BE2C (cell line): ENCODE measurements at places on chromosomes 5 and 9.

GRCh38 chr9:15182101-15182551, 124.9 kb downstream of the TTC39B start:
- DNase-seq: no peak

DNA sequence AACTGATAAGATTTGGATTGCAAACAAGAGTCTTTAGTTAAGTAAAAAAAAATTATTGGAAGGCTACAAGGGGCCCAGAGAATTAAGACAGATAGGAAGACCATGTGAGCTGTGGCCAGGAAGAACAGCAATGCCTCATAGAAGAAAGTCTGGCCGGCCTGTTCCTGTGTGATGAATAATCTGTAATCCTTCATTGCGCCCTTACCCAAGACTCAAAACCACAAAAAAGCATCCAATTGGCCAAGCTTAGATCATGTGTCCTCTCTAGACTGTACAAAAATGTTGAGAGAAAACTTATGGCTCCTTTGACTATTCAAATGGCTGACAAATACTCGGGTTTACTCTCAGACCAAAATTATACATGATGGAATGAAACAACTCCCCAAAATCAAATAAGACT, 1383.5 kb downstream of the PTPRD start:
- no peak for DNase-seq

- DNase-seq: no peak
These were observed 66.8 kb downstream of the PALM2AKAP2 start for GRCh38 chr9:109846776-109847175.

- DNase-seq: no peak
These were observed 215.3 kb downstream of the PRELID2 start for GRCh38 chr5:145619806-145620310.

GRCh38 chr5:17890501-17890900, 256.2 kb downstream of the TAF11L14 start:
- no peak for DNase-seq

DNA sequence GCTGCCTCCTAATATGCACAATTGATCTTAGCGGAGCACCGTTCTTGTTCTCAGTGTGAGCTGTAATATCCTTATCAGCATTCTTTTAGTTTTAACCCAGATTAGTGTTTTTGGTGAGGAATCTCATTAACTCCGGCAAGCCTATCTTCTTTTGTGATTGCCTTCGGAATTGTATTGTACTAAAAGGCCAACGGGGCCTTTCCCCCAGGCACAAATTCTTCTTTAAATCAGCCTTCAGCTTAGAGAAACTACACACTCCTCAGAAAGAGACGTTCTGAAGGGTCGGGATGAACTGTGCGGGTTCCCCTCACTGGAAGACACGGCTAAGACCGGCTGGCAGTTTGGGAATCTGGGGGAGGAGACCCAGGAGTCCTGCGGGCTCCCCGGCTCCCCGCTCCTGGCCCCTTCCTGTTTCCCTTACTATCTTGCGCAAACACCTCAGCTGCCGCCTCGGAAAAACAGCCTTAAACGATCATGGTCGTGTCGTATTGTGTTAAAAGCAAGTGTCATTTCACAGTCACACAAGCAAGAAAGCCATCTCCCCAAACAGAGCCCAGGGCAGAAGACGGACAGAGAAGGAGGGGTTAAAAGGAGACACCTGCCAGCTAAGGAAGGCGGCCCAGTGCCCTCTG, 353.1 kb upstream of the IRX2 start:
- no peak for DNase-seq

GRCh38 chr9:130368631-130369103, 76.1 kb upstream of the ASS1 start:
- peak; percentile 41 for DNase-seq

GRCh38 chr5:114782869-114783268, 386.8 kb downstream of the TRIM36 start:
- peak; percentile 18 for DNase-seq

DNA sequence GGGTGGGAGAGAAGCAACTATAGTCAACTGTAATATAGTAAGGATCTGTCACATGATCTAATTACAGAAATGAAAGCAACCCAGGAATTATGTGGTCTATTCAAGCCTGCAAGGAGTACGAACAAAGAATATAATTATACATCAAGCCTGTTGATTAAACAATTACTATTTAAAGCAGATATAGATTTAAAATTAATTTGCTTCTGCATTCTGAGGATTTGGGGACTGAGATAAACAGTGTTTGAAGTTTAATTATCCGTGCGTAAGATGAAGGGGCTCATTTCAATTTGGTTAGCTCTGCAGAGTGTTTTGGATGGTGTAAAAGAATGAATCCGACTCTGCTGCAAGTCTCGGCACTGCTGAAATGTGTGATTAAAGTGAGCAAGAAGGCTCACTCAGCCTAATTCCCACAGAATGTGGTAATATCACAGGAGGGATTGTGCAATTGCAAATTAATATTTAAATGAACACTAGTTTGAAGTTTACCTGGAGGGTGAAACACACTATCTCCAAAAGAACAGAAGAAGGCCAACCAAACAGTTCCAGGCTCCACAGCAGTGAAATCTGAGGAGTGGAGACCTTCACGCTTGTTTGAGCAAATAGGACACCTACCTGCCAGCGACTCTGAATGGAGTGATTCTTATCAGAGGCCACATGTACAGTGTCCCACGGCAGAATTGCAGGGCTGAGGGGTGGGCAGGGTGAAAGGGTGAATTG, 420.6 kb upstream of the SLC30A5 start:
- peak; percentile 37 for DNase-seq

- DNase-seq: no peak
These were observed 26.3 kb downstream of the SHLD3 start for GRCh38 chr5:65651144-65651543.

GRCh38 chr5:61612431-61612830, 280.4 kb downstream of the ZSWIM6 start:
- no peak for DNase-seq

DNA sequence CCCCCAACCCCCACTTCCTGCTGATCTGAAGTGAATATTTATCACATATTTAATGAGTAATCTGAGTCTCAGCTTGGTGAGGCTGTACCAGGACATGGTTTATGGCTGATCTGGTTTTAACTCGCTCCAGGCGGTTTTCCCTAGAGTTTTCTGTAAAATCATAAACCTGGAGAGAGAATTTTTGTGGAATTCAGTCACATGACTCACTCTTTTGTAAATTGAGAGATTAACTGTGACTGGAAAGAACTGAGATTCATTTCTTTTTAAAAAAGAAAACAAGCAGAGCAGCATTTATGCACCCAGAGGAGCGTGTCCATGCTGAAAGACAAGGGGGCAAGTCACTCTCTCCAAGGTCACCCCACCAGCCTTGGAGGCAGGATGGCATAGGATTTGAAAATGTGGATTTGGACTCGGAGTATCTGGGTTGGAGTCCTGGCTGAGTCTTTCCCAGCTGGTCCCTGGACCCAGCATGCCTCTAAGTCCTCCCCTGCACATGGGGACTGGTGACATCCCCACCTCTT, 81.8 kb downstream of the ZNF618 start:
- DNase-seq: no peak

- no peak for DNase-seq
These were observed 189.0 kb upstream of the PPP1R26 start for GRCh38 chr9:135290566-135290965.

GRCh38 chr9:129814432-129815223, 9.3 kb downstream of the TOR1A start:
- DNase-seq: no peak

DNA sequence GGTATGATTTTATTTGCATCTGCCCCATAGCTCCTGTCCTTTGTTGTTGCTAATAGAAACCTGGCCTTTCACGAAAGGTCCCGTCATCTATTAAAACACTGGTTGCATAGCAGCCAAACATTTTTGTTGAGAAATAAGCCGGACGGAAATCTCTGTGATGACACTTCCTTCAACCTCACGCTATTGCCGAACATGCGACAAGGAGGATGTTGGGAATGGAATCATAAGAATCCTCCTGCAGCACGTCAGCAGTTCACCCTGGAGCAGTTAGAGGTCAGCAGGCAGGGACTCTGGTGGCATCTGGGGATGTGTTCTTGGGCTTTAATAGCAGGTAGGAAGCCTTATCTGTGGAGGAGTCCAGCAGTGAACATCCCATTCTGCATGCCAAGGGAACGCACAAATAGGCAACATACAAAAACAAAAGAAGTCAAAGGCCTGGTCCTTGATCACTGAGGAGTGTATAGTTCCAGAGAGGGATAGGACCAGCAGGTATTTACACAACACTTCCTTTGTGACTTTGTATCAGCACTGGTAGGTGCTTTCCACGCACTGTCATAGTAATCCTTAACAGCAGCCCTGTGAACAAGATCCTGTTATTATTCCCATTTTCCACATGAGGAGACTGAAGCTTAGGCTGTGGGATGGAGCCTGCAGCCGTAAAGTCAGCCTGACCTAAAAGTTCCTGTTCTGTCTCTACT, 33.4 kb downstream of the ARHGAP26 start:
- DNase-seq: no peak

- no peak for DNase-seq
These were observed 16.8 kb upstream of the RAB14 start for GRCh38 chr9:121218357-121219027.

- DNase-seq: no peak
These were observed 4.4 kb upstream of the SNX2 start for GRCh38 chr5:122770477-122770876.

GRCh38 chr5:157570531-157571200, 4.9 kb downstream of the ADAM19 start:
- DNase-seq: no peak

DNA sequence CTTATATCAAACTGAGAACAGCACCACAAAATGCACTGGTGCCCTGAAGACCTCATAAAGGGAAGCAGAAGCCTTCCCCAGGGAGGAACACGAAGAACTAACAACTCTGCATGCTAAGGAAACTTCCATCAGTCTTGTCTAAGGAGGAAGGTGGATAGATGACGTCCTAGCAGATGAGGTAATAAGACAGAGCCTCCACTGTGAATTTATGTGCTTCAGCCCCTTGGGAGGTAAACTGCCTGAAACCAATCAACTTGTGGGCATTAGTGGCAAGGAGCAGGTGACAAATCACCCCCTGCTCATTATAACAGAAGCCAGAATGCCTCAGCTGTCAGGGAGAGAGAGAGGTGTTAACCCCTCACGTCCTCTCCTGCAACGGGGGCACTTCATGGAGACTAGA, 48.9 kb upstream of the SPIN1 start:
- DNase-seq: no peak

DNA sequence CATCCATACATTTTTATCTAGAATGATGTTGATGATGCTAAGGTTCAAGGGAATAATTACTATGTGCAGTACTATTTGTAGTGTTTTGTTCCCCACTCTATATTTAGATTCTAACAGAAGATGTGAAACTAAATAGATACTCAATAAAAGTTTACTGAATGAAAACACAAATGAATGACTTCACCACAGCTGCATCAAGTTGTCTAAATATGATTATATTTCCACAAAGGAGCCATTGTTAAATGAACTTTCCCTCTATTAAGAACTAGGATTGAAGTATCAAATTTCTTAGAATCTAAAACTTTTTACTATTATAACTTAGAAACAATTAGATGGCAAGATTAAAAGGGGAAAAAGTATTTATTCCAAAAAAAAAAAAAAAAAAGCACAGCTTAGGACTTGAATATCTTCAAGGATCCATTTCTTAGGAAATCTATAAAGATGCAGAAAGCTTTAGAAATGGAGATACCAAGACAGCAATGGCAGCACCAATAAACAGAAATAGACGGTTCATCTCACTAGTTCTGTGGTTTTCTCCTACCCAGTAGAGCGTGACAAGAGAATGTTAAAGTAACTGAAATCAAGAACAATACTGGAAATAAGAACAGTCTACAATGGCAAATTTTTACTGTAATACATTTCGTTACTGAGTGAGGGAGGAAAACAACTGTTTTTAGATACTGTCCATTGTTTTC, 347.6 kb downstream of the EBF1 start:
- no peak for DNase-seq

GRCh38 chr9:68798423-68798822, 93.4 kb downstream of the PIP5K1B start:
- DNase-seq: no peak

- no peak for DNase-seq
These were observed 27.1 kb upstream of the PRR16 start for GRCh38 chr5:120436996-120437395.

GRCh38 chr9:81108821-81109220, 580.5 kb downstream of the TLE1 start:
- no peak for DNase-seq

DNA sequence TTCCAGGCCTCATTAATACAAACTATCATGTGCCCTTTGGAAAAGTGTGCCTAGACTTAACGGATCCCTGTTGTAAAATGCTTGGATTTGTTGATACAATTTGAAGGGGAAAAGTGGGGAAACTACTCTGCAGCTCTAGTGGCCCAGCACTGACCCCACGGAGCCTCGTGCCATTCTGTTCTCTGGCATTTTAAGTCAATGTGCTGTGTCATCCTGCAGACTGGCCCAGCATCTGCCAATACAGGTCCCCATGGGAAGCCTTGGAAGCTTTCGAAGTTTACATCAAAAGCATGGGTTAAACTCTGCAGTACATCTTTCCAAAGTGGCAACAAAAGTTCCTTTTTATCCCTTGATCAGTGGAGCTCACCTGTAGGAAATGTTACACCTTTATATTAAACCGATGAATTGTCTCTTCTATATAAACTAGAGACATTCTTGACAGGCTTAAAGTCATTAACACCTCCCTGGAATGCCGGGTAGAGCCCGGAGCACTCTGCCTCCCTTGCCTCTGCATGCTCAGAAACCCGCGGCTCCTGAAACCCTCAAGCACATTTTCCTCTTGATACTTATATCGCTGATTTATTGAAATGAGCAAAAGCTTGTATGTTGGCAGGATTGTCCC, 596.0 kb upstream of the ADAMTS16 start:
- no peak for DNase-seq

- no peak for DNase-seq
These were observed 52.2 kb downstream of the MTAP start for GRCh38 chr9:21854594-21854993.

DNA sequence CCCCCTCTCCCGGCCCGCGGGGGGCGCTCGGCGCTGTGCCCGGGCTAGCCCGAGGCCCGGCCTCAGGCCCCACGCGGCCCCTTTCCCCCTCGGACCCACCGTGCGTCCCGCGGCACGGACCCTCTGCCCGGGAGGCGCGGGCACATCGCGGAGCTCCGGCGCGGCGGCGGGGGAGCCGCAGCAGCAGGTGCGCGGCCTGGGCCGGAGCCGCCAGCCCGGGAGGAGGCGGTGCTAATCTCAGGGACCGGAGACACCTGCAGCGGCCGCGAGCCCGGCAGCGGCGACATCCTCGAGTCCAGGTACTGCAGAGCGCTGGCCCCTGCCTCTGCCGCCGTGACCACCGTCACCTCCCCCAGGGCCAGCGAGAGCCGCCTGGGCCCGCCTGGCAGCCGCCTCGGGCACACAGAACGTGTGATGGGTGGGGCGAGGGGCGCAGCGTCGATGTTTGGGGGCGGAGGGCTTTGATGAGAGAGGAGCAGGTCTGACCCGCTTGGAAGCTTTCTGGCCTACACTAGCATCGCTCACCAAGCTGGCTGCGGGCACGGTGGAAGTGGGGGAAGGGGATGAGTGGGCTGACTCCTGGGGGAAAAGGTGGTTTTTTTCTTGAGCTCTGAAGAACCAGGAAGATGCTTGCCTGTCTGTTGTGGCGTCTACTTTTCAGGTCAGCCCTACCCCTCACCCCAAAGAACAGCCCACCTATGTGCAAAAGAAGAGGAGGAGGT, 524 bp downstream of the CYFIP2 start:
- peak; percentile 17 for DNase-seq
